H54 (cell line): ENCODE measurements at places on chromosomes 12 and 14.

DNA sequence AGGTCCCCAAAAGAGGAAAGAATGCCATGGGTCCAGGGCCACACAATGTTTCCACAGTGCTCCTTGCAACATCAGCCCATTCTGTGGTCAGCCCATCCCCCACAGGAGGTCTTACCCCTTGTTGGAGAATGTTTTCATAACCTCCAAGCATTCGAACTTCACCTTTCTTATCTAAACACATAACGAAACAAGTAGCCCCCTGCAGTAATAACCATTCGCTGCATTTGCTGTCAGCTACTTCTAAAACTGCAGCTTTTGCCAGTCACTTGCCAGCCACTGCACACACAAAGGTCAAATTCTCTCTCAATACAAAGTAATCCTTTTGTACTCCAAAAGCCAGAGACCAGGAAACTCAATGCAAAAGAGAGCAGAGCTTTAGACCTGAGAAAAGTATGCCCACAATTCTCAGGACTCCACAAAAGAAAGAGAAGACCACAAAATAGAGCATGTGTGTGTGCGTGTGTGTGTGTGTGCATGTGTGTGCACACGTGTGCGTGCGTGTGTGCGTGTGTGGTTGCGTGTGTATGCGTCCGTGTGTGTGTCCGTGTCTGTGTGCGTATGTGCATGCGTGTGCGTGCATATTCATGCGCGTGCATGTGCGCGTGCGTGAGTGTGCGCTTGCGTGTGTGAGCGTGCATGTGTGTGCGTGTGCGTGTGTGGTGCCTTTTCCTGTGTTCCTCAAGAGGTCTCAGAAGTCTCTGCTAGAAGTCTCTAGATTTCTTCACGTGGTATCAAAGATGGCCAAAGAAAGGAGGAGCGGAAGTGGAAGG, 31.7 kb upstream of the NINJ2 start:
- no peak for DNase-seq

- DNase-seq: no peak
Observed at GRCh38 chr12:851913-852312, 97.6 kb downstream of the RAD52 start.

DNA sequence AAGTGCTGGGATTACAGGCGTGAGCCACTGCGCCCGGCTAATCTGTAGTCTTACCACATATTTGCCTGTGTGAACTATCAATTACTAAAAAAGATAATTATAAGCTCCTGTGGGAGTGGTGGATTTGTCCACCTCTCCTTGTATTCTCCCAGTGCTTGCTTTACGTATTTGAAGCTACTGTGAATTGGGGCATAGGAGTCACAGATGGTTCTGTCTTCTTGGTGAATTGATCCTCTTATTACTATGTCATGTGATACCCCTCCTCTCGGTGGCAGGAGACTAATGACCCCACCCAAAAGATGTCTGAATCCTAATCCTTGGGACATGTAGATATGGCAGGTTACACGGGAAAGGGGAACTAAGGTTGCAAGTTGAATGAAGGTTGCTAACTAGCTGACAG, 11.8 kb downstream of the GPR132 start:
- no peak for DNase-seq

- DNase-seq: no peak
Observed at GRCh38 chr12:108685469-108686260, 45.7 kb downstream of the CORO1C start.

GRCh38 chr12:103431387-103431786, 64.4 kb downstream of the C12orf42 start:
- DNase-seq: no peak

GRCh38 chr12:91189516-91189915, 6.9 kb upstream of the DCN start:
- no peak for DNase-seq

DNA sequence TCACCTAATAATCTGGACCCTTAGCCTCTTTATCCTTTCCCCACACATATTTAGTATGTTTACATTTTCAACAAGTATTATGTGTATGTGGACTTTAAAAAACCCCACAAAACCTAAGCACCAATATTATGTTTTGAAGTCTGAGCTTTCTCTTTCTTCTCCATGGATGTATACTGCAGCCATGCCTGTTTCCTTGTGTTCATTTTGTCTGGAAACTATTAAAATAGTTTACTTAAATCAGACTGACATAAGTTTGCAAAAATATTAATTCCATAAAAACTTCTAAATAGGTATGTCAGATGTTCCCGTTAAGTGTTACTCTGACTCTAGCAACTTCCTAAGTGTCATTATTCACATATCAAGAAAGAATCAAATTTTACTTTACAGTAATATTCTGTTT, 2.9 kb downstream of the HIGD1C start:
- DNase-seq: no peak

DNA sequence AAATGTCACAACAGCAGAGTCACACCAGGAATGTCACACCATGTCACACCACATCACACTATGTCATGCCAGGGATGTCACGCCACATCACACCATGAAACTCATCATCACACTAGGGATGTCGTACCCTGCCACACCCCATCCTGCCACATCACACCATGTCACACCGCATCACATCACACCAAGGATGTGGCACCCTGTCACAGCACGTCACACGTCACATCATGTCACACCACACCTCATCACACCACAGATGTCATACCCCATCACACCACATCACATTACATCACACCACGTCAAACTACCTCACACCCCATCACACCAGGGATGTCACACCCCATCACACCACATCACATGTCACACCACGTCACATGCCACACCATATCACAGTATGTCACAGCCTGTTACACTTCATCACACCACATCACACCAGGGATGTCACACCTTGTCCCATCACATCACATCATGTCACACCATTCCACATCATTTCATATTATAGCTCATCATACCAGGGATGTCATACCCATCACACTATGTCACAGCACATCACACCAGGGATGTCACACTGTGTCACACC, 90.9 kb downstream of the TMEM121 start:
- DNase-seq: no peak

GRCh38 chr14:28754209-28754985, 12.2 kb upstream of the FOXG1 start:
- DNase-seq: no peak

GRCh38 chr12:92436856-92437255, 265.9 kb upstream of the PLEKHG7 start:
- no peak for DNase-seq

DNA sequence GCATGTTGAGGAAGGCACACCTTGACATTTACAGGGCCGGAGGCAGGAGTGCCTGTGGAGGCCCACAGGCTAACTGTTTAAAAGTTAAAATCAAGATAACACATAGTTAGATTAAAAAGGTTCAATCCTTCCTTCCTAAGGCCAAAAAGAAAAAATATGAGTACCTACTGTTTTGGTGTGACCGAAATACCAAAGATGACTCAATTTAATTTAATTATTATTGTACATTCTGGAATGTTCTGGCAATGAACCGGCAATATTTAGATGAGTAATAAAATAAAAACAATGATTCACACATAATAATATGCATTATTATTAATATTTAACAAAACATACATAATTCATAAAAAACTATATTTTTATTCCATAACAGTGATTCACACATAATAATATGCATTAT, 136.8 kb upstream of the NTF3 start:
- DNase-seq: no peak

DNA sequence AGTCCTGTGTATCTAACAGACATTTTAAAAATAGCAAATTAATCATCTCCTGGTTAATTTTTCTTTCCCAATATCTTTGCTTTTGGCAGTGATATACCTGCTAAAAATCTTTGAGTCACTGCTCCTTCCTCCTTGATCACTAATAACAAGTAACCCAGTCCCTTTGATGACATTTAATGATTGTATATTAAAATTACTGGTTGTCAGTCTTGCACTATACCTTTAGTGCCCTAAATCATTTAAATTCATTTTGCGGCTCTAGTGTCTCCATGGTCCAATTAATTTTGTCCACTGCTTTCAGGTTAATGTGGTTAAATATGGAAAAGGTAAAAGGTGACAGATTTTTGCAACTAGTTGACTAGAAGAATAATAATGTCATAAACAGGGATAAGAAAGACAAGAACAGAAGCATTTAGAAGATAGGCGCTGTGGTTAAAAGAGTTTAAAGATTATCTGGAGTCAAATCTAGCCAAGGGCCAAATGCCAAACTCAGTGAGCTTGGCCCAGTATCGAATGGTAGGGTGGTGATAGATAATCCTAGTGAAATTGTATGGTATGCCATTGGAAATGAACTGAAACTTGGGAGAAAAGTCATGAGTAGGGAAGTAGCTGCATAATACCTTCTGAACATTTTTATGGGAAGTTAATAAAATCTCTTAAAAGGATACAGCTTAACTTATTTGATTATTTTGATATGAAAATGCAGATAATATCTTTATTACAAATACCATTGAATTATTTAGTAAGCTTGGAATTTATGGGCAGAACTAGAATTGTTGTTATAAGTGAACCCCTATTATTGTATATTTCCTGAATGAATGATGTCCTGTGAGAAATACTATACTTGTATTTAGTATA, 115.0 kb downstream of the PCNX1 start:
- no peak for DNase-seq

- no peak for DNase-seq
Observed at GRCh38 chr14:96105926-96106441, 66.8 kb downstream of the C14orf132 start.

DNA sequence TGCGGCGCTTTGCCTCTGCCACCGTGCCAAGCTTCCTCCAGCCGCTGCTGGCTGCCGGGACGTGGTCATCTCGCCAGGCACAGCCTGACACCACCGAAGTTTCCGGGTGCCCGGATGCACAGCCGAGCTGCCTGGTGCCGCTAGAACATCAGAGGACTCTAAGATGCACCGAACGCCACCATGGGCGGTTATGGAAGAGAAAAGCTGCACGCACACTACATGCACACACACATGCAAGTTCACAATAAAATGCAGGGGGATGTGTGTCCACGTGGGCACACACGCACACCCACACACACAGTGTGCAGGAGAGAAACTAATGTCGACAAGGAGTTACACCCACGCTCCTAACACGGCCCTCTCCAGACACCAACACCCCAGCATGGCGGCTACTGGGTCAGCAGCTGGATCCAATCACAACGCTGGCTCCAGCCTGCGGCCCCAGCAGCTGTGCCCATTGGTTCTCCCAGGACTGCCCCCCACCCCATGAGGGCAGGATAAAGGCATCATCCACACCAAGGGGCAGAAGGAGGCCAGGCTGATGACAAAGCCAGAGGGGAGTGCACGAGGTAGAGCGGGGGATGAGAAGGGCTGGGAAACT, 82.7 kb downstream of the BCL11B start:
- no peak for DNase-seq

- DNase-seq: peak; percentile 42
Observed at GRCh38 chr12:27179400-27180214, 64.5 kb upstream of the STK38L start.

DNA sequence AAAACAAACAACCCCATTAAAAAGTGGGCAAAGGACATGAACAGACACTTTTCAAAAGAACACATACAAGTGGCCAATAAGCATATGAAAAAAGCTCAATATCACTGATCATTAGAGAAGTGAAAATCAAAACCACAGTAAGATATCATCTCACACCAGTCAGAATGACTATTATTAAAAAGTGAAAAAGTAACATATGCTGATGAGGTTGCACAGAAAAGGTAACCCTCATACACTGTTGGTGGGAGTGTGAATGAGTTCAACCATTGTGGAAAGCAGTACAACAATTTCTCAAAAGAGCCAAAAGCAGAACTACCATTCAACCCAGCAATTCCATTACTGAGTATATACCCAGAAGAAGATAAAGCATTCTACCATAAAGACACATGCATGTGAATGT, 18.2 kb downstream of the PDE6H start:
- no peak for DNase-seq

- no peak for DNase-seq
Observed at GRCh38 chr14:103533137-103533998, 4.4 kb downstream of the TRMT61A start.

- DNase-seq: peak; percentile 9
Observed at GRCh38 chr12:42705863-42706262, 116.3 kb upstream of the PRICKLE1 start.

DNA sequence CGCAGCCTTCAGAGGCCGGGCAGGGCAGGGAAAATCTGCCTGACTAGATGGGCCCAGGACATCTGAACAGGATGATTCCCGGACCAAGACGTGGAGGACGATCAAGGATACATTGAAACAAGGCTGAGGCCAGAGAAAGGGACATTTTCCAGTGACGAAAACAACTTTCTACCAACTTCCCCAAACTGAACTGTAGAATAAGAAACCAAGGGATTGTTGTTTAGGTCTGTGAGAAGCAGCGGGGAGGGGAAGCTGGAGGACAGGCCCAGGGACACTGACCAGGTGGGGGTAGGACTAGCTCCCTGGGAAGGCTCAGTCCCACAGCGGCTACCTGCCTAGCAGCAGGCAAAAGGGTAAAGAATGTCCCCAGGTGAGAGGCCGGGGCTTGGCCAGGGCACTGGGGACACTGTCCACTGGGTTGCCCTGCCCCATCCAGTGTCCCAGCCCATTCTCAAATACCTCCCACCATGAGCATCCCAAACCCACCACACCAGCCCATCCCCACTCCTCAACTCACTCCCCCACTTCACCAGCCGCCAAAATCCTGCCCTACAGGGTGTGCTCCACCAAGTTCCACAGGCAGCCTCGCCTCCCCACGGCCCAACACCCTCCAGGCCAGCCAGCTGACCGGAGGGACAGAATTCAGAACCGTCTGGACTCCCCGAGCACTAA, 995 bp downstream of the TNFRSF1A start:
- no peak for DNase-seq

DNA sequence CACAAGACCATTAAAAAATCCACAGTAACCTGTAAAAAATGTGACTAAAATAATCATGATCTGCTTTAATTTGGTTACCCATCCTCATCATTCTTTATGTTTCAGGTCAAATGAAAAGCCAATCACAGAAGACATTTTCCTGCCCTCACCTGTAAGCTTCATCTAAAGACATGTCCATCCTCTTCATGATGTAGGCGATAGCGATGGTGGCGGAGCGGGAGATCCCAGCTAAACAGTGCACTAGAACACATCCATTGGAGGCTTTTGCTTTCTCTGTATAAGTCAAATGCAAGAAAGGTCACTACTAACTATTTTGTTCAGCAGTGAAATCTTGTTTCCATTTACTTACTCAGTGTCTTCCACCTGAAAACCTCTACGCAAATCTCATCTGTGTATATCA, 82.6 kb downstream of the DUSP16 start:
- DNase-seq: no peak

- DNase-seq: no peak
Observed at GRCh38 chr14:80077262-80077661, 134.0 kb downstream of the DIO2 start.

- peak; percentile 24 for DNase-seq
Observed at GRCh38 chr12:118237908-118238307, 102.0 kb downstream of the PEBP1 start.

DNA sequence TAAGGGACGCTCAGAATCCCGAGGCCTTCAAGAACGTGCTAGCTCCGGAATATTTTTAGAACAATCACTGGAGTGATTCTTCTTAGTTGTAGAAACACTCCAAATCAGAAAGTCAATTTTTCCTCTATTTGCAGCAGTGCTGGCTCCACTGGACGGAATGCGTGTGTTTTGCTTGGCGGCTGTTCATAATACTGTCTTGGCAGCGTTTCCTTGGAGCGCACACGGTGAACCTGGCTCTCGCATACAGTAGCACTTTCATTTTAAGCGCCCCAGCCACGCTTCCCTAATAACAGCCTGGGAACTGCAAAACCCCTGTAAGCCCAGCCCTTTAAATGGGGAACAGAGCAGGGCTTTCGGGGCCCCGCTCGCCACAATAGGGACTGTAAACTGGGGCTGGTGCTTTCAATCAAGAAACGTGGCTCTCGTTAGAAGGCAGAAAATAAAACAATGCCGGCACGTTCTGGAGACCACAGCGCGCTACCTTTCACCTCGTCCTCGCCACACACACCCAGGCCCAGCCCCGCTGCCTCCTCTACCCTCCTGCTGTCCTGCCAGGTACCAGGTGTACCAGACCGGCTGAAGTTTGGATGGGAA, 79.9 kb downstream of the BCL11B start:
- DNase-seq: peak; percentile 27
